ENCODE measurements at places on chromosomes 3 and 15.

GRCh38 chr3:61877359-61878138 is 316.2 kb downstream of the PTPRG start:
- DNase-seq: no peak

GRCh38 chr3:16338999-16339398 is 74.0 kb downstream of the OXNAD1 start:
- peak; percentile 44 for DNase-seq

DNA sequence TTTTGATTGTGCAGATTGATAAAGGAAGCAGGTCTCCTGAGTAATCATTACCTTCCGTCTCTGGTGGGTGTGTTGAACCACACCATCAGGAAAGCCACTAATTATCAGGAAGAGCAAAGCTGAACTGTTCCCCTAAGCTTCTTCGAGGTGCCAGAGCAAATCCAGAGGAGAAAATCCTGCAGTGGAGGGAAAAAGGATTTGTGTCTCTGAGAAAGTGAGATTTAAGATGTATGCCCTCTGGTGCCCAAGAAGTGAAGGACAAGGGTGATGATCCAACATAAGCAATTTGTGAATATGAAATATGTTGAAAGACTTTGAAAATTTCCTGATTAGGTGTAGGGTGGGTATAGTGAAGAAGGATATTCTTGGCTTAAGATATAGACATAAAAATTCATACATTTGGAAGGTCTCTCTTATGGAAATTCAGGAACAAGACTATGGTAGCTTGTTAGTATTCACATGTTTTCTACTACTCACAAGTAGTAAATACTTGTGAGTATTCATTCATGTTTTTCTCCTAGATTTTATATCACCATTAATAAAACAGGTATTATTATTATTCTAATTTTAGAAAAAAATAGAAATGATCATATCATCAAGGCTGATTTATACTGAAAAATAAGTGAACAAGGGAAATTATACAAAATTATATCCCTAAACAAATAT is 34.8 kb downstream of the COMMD2 start:
- DNase-seq: peak; percentile 31

- DNase-seq: no peak
Measured at GRCh38 chr3:146152834-146153233, 8.2 kb downstream of the PLOD2 start.

DNA sequence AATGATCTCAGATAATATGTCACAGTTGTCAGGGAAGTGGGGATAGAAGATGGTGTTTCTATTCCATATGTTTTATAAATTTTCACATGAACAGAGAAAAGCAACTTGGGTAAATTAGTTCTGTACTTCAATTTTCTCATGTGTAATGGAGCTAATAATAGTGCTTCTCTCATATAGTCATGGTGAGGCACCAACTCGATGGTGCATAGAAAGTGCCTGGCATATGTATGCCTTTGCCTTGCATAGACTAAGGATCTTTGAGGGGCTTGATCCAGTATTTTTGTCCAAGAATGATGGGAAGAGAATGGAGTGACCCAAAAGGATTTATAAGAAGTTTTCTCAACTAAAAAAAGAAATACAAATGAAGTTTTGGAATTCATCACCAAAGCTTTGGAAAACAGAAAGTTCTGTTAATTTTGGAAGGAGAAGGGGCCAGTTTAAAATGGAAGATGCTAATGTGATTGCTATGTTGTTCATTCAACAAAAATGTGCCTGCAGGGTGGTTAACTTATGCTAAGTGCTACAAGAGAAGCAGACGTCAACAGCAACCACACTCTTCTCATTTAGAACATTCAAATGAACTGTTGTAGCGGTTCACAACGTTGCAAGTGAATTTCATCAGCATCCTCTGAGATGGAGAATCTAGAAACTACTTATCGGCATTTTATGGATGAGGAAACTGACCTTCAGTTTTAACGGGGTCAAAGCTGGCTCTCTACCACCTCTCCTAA is 86.1 kb downstream of the RTP4 start:
- DNase-seq: no peak

- peak; percentile 16 for DNase-seq
Measured at GRCh38 chr3:37862219-37862902, 681 bp downstream of the CTDSPL start.

DNA sequence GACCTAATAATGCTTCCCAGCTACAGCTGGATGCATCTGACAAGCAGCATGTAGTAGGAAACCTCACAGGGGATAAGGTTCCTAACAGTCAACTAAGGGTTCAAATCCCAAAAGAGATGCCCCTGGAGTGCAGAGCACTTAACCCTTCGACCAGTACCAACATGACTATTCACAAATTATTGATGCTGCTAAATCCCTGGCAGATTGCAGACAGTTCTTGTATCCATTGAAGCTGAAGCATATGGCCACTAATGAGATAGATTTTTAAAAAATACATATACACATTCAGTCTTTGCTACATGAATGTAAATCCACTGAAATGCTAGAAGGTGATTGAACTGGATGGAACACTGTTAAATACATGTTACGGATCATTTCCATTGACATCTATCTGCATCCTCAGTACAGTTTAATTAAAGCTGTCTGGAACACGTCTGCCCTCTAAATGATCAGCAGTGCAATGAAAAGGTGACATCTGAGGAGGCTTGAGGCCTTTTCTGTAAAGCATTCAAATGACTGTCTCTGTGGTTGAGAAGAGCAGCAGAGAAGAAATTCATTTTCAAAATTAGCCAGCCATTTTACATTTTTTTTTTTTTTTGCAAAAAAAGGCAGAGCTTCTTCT is 19.5 kb upstream of the NANOGP8 start:
- DNase-seq: no peak

DNA sequence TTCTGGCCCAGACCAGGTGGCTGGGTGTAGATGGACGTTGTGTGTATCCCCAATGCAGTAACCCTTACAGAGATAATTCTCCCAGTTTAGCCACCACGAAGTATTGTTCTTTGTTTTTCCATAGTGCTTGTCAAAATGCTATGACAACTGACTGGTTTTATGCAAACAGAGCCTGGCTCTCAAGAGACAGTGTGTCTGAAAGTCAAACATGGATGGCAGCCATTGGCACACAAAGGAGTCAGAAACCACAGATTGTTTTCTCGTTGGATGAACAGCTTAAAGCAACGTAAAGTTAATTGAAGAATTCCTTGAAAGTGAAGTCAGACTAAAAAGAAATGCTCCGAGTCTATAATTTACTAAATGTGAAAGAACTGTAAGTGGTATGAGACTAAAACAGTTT is 91.2 kb downstream of the FILIP1L start:
- DNase-seq: no peak

GRCh38 chr3:190321789-190322603 is at the start of gene CLDN1:
Gene CLDN1, minus strand, starts transcription at chr3:190322446. Its CDS starts 240 bp downstream, at chr3:190322206.
- DNase-seq: peak; percentile 64

GRCh38 chr15:85128621-85129020 is 147.0 kb downstream of the PDE8A start:
- no peak for DNase-seq

DNA sequence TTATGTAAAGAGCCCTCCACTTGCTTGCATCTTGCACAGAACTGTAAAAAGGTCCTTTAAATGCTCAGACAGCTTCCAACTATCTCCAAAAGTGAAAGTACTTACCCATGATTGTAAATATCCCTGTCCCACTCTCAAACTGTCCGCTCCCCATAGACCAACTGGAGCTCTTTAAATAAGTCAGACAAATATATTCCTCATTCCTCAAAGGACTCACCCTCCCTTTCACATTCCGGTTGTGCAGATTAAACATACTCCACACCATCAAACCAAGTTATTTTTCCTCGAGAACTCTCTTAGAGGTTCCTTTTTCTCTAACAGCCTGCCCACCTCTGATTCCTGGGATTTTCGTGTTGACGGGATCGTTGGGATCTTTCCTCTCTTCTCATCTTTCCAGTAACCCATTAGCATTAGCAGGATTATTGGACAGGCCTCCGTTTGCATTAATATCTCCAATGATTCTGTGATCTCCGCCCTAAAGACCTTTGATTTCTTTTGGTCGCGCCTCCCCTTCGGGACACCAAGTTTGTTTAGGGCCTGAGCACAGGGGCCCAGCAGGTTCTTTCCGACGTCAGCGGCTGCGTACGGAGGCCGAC is 763 bp downstream of the GOLGB1 start:
- DNase-seq: peak; percentile 19

GRCh38 chr15:67186688-67187087 is 67.8 kb downstream of the AAGAB start:
- DNase-seq: no peak

GRCh38 chr15:85028416-85028815 is 46.8 kb downstream of the PDE8A start:
- no peak for DNase-seq

GRCh38 chr15:51751697-51752683 is 593 bp downstream of the TMOD2 start:
- DNase-seq: no peak

DNA sequence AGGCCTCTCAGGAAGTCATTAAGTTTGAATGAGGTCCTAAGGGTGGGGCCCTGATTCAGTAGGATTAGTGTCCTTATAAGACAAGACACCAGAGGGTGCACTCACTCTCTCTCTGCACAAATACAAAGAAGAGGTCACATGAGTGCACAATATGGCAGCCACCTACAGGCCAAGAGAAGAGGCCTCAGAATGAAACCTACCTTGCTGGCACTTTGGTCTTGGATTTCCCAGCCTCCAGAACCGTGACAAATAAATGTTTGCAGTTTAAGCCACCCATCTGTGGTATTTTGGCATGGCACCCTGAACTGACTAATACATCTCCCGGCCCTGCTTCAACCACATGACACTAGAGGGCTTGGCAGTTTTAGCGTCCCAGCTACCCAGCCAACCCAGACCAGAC is 73.9 kb upstream of the CHRNB4 start:
- DNase-seq: no peak

GRCh38 chr3:95151590-95151989 is 1088.7 kb downstream of the NSUN3 start:
- no peak for DNase-seq

DNA sequence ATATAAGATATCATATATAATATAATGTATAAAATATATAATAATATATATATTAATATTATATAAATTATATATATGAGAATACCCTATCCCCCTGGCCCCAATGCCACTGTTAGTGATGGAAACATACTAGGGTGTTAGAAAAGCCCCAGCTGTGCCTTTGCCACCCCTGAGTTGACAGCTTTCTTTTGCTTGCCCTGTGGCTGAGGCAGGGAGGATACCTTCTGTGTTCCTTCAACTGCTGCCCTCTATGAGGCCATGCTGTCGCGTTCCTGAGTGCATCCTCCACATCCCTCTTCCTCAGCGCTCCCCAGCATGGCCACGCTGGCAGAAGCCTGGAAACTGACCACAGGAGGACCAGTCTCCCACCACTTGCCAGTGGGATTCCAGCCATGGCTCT is 26.3 kb downstream of the FAN1 start:
- no peak for DNase-seq

- DNase-seq: no peak
Measured at GRCh38 chr3:194690501-194691372, 5.1 kb downstream of the FAM43A start.

DNA sequence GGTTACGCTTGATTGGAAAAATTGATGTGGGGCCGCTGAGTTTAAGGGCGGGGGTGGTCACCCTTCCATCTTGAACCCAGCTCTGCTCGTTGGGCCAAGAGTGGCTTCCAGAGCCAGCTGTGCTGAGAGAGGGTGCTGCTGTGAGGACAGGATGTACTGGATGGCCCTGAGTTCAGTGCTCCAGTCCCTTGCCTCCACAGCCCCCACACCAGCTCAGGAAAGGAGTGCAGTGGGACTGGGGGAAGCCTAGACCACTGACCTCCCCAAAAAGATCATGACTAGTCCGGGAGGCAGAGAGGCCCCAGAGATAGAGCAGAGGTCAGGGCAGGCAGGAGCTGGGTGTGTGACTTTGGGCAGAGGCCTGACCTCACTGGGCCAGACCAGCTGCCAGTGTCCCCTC is 4.0 kb upstream of the PTH1R start:
- no peak for DNase-seq

GRCh38 chr15:75891895-75892294 is 11.8 kb upstream of the FBXO22 start:
- no peak for DNase-seq

GRCh38 chr3:58272891-58273290 is 33.2 kb upstream of the RPP14 start:
- no peak for DNase-seq

- DNase-seq: no peak
Measured at GRCh38 chr3:166526881-166527280, 689.7 kb upstream of the BCHE start.

GRCh38 chr3:136516095-136516494 is 236.1 kb downstream of the STAG1 start:
- no peak for DNase-seq

DNA sequence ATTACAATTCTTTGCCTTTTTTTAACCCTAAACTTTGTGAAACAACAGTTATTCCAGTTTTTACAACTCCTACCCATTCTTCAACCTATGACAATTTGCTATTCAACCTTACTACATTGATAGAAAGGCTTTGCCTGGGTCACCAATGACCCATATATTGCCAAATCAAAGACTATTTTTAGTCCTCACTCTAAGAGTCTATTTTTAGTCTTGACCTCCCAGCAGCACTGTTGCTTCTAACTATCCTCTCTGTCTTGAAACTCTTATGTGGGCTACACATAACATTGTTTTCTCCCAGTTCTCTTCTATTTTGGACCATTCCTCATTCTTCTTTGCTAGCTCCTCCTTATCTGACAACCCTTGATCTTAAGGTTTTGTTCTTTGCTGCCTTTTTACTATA is 71.4 kb downstream of the C3orf80 start:
- no peak for DNase-seq

GRCh38 chr15:80846031-80846815 is 67.1 kb downstream of the CEMIP start:
- no peak for DNase-seq

GRCh38 chr3:11276901-11277300 is 4.7 kb downstream of the ATG7 start:
- DNase-seq: no peak

GRCh38 chr3:187810021-187810446 is 64.8 kb upstream of the BCL6 start:
- no peak for DNase-seq

GRCh38 chr3:187919048-187919447 is 173.8 kb upstream of the BCL6 start:
- DNase-seq: peak; percentile 70

DNA sequence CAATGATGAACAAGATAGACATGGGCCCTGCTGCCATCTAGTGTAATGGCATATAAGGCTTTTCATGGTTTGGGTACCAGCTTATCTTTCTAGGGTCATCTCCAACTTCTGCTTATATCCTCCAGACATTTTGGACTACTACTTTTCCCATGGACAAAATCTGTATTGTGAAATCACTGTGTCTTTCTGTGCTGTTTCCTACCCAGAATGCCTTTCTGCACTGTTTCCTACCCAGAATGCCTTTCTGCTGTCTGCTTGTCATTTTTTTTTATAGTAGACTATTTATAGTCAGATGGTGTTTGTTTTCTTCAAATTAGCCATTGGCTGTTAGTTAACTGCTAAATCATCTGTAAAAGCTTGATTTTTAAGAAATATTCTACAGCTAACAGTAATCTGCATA is 20.1 kb downstream of the VPS8 start:
- no peak for DNase-seq

Measured in CD4-positive, alpha-beta T cell treated with Interleukin-10 for 1 hour (primary cell).